ENCODE measurements at places on chromosomes 16 and 17.

- DNase-seq = no peak
Observed at GRCh38 chr16:1861730-1862129, 10.2 kb downstream of the MEIOB start.

DNA sequence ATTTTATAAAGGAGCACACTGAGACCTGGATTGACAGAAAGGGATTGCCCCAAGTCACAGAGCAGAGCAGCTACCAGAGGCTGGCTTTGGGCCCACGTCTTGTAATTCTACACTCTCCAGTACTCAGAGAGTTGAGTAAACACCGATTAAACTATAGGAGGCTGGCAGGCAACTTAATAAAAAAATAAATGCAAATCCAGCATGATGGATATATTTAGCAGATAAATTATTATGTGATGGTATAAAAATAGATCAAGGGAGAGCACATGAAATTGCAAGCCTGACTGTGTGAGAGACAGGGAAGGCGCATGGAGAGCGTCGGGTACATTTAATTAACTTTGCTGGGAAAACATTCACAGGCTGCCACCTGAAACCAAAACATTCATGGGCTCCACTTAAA, 87.7 kb upstream of the CCL2 start:
- DNase-seq = no peak

DNA sequence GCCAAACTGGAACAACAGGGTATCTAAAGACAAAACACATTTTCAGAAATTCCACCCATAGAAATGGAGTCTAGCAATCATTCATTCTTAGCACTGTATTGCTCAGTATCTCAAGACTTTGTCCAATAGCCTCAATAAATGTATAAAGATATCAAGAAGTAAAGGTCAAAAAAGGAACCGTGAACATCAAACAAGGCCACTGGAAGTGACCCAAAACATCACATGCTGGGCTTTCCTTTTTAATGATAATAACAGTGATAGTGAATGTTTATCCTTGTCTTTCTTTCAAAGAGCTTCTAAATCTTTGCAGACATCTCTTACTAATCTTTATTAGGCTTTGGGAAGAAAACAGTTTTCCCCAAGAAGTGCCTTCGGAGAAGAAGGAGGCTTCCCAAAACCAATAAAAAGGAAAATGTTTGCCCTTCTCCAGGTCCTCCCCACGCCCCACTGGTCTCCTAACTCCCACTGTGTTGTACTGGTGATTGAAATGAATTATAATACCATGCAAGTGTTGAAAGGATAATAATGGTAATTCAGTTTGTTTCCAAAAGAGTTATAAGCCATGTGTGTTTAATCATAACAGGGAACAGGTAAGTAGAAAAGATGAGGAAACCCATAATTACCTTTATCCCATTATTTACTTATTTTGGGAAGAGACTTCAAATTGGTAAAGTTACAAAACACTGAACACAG, 18.6 kb downstream of the RNF43 start:
- DNase-seq = no peak

DNA sequence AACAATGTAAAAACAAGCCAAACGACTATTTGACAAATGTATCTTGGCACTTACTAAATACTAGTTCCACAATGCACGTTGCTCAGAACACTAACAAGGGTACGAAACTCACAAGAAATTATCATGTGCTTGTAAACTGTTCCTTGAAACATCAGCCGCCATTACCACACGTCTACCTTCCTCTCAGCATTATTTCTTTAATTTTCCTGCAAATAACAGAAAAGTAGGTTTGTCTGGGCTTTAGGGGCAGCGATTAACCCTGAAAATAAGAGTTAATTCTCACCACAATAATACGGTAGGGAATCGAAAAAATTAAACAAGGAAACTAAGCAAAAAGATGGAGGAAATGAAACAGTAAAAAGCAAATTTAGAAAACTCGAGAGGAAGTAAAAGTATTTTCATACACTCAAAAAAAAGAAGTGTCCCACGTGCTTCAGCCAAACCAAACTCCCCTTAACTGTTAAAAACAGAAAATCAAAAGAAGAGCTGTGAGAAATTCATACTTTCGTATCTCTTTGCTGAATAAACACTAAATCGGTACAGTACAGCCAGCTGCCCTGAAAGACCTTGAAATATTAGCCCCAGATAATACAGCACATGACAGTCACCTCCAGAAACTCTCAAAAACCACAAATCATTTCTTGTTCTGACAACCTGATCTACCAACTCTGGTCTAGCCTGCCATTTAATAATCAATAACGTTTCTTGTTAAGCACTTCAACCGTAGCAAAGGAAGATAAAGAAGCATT, 1.2 kb downstream of the ARHGAP17 start:
- DNase-seq = no peak

- no peak for DNase-seq
Observed at GRCh38 chr17:13405807-13406206, 195.9 kb downstream of the HS3ST3A1 start.
